Activated B cell treated with CpG ODN at 0.5 μM for 24 hours (primary cell): ENCODE measurements at places on chromosomes 4 and X.

- no peak for DNase-seq
Observed at GRCh38 chr4:68773699-68774098, 42.1 kb upstream of the UGT2B10 start.

DNA sequence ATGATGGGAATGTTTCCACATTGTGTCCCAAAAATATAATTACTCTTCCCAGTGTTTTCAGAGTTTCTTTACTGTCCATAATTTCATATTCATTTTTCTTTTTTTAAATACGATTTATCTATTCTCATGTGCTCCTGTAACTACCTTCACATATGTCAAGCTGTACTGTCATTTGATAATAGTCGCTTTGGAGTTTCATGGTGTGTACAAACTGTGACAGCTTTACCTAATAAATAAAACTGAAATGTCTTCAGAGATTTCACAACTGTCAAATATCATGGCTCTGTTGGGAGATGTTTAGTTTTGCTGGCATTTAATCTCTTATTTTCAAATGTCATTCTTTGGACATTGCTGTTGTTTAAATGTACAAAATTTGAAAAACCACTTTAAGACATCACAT is 450.2 kb downstream of the TLL1 start:
- no peak for DNase-seq

- no peak for DNase-seq
Observed at GRCh38 chr4:143337600-143338287, 1.1 kb downstream of the GAB1 start.

GRCh38 chrX:46712764-46713163 is 46.2 kb downstream of the SLC9A7 start:
- no peak for DNase-seq

DNA sequence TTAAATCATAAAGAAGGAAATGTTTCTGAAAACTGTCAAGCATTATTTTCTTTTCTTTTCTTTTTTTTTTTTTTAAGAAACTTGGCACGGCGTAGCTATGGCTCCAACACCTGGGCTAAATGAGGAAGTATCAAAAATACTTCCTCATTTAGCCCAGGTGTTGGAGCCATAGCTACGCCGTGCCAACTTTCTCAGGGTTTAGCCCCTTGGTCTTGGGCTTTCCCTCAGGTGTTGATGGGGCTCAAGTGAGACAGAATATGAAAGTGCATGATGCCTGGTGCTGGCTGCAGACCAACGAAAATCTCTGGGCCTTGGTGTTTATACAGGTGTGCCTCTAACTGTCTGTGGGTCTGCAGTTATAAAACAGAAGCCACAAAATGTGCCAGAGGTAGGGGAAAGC is 132.7 kb downstream of the ARHGAP24 start:
- no peak for DNase-seq
